Amniotic stem cell (primary cell): ENCODE measurements at places on chromosomes 3 and 15.

DNA sequence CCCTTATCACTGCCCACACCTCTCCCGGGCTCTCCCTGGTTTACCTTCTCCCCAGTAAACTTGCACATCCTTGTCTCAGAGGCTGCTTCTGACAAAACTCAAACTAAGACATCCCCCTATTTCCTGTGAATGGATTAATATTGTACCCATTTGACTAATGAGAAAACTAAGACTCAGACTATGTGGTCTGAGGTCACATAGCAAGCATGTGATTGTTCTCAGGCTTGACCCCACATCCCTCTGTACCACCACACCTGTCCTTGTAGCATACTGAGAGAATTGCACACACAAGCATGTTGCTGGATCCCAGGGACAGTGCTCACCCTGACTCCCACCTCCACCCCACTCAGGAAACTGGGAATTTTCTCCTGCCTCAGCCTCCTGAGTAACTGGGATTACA lies 90.7 kb upstream of the HES1 start:
- no peak for DNase-seq

- no peak for DNase-seq
Measured at GRCh38 chr3:119589102-119589773, 8.4 kb upstream of the PLA1A start.

- DNase-seq, result no peak
Measured at GRCh38 chr15:33027306-33028035, 167.0 kb downstream of the FMN1 start.

DNA sequence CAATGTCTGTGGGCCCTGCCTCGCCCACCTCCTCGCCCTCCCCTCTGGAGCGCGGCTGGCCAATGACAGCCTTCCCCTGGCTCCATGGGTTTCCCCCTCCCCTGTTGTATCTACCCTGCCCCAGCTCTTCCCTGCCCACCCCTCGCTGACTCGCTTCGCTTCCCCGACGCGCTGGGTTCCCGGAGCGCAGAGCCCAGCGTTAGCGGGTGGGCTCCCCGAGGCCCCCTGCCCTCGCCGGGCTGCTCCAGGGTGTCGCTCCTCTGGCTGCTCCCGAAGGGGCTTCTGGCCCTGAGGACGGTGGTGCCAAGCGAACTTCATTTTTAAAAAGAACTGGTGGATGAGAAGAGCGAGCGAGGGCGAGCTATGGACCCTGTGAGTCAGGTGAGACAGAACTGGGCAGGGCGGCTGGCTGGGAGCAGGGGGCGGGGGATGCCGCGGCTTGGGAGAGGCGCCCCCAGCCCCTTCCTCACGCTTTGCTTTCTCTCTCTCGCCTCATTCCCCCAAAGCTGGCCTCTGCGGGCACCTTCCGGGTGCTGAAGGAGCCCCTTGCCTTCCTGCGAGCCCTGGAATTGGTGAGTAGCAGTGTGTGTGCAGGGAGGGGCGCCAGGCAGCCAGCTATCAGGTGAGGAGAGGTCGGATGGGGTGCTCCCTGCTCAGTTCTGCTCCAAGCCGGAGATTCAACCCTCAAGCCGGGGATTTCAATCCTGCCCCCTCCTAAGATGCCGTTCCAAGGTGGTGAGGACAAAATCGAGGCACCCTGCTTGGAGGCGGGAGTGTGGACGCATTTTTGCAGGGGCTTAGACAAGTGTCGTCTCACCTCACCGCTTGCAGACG lies at the start of gene SYNPR:
TSS of gene SYNPR (plus strand) at position 138 of the 834 bp plus-strand sequence.
- DNase-seq, result no peak

DNA sequence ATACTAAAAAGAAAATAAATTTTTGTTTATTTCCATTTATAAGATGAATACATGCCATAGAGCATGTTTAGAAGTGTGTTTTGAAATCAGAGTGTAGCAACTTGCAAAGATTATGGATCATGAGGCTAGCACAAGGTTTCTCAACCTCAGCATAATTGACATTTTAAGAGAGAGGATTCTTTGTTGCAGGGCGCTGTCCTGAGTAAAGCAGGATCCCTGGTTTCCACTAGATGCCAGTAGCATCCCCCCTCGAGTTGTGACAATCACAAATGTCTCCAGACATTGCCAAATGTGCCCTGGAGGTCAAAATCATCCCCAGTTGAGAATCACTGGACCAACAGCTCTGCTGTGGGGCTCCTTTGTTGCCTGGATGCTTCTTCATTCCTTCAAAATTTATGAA lies 128.5 kb upstream of the RBMS3 start:
- no peak for DNase-seq

DNA sequence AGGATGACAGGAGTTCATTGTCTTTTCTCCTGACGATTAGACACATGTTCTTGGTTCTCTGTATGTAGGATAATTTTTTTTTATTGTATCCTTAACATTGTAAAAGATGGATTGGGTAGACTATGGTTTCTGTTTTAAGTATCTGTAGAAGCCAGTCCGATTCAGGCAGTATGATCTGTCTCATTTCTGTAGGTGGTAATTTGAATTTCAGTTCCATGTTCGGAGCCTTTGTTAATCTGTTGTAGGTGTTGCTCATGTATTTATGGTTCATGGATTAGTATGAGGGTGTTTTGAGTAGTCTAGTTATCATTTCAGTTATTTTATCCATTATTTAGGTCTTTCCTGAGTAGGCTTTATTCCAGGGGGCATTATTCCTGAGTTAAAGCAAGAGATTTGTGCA lies 32.4 kb upstream of the MME start:
- DNase-seq, result no peak

- no peak for DNase-seq
Measured at GRCh38 chr15:100902436-100903167, 16.6 kb upstream of the LRRK1 start.

GRCh38 chr3:166743481-166744134 lies 636.5 kb downstream of the ZBBX start:
- no peak for DNase-seq

DNA sequence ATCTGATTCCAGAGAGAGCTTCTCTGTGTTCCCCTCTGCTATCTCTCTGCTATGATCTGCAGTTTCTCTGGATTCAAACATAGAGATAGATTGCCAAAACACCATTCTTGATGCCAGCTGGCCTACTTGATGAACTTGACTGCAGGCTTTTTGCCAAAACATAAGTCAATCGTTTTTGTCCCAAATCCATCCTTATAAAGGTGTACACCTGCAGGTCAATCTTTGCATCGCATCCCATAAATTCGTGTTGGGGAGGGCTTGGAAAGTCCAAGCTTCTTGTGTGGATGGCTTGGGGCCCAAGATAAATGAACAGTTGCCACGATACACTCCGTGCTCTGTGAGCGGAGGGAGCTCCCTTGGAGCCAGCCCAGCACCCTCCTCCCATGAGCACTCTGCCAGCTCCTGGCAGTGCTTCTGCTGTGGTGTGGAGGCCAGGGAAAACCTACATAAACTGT lies 2.7 kb downstream of the CERS3 start:
- DNase-seq, result no peak

GRCh38 chr3:126990890-126991289 lies 8.0 kb downstream of the PLXNA1 start:
- DNase-seq, result no peak

DNA sequence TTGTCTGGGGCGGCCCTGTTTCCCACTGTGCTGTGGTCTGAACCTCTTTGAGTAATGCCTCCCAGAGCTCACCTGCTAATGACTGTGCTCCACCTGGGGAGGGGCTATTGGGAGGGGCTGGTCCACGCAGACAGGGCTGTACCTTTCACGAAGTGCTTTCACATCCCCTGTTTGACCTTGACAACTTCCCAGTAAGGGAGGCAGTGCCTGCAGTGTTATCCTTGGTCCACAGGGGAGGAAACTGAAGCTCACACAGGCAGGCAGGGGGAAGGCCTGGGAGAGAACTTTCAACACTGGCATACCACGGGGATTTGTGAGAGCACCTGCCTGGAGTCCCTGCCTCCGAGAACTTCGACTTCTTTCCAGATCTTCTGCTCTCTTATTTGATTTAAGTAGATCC lies 91.2 kb downstream of the CACNA1D start:
- DNase-seq, result no peak

GRCh38 chr3:176951144-176951543 lies 246.1 kb downstream of the TBL1XR1 start:
- no peak for DNase-seq

GRCh38 chr3:169965562-169966427 lies 812 bp upstream of the SEC62 start:
- no peak for DNase-seq

DNA sequence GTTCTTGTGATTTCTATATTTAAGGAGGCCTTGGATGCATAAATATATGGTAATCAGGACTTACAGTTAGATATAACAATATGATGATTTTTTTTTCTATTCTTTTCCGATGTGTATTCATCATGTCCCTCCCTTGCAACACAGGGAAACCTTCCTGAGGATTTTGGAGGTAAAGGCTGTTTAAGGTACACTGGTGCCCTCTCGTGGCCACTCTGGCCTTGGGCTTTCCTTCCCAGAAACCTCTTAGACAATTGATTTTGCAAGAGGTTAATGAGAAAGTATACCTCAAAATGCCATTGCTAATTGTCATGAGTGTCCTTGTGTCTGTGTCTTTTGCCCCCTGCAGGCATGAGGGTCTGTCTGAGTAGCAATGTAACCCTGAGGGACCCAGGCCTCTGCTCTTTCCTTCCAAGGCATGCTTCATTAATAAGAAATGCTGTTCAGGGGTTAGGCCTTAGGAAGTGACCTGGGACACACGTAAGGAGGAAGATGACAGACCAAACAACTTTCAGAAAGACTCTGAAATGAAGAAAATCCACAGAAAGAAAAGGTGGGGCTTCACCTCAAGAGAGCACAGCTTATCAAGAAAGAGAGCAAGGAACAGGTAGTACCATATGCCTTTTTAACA lies 70.3 kb upstream of the PPP2R3A start:
- DNase-seq, result peak; percentile 72

- DNase-seq, result peak; percentile 70
Measured at GRCh38 chr15:39918688-39919385, 1.2 kb downstream of the GPR176 start.

- DNase-seq, result no peak
Measured at GRCh38 chr3:53794597-53794996, 51.6 kb downstream of the CHDH start.

GRCh38 chr15:48630245-48630644 lies 15.3 kb downstream of the FBN1 start:
- DNase-seq, result no peak

- DNase-seq, result no peak
Measured at GRCh38 chr15:89761009-89761831, 10.2 kb upstream of the MESP1 start.

DNA sequence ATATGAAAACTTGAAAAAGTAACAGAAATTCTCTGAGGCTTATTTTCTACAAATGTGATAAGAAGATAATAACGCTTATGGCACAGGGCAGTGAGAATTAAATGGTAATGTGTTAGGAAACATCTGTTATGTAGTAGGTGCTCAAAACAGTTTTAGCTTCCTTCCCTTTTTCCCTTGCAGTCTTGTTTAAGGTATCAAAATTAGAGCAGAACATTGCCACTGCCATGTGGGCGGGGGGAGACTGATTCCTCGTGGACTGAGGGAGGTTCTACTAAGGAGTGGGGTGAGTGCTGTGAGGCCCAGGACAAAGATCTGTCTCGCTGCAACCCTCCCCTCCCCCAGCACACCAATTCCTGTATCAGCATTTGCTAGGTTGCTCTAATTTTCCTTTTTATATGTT lies 702.4 kb downstream of the TUSC7 start:
- no peak for DNase-seq
